Activated B cell treated with CpG ODN at 0.5 μM for 24 hours (primary cell): ENCODE measurements at places on chromosomes 4 and X. TPM values are rescaled to one million over a fixed set of nuclear protein-coding genes. Genes with fewer than 3 reads are reported as not detected.

The CSN1S1 gene
- not detected in 2 replicates for total RNA-seq

The SLC30A9 gene
- 29.0 and 33.4 TPM in 2 replicates for total RNA-seq

The KCTD8 gene
- not detected in 2 replicates for total RNA-seq

The CT45A1 gene
- not detected in 2 replicates for total RNA-seq

The UBA6 gene
- 63.0 and 70.4 TPM in 2 replicates for total RNA-seq

The OTC gene
- not detected in 2 replicates for total RNA-seq

The GATA1 gene
- not detected in 2 replicates for total RNA-seq
